Left cardiac atrium (tissue), 4 donors: ENCODE measurements at places on chromosomes 13 and 19.

GRCh38 chr13:75507027-75508001, 25.3 kb upstream of the TBC1D4 start:
- DNase-seq: no peak

DNA sequence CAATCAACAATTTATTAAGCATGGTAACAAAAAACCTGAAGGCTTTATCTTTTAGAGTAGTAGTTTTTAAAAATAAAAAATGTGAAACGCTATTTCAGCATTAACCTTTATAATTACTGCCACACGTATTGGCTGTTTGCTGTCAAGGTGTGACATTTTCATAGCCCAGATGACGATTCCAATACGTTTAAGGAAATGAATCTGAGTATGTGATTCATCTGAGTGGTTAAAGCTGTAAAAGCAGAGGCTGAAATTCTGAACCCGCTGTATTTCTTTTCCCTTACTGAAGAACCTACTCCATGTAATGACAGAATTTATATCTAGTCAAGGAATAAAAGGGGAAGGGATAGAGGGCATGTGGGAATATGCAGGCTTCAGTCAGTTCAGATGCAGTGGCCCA, 166.0 kb downstream of the LMO7 start:
- no peak for DNase-seq

DNA sequence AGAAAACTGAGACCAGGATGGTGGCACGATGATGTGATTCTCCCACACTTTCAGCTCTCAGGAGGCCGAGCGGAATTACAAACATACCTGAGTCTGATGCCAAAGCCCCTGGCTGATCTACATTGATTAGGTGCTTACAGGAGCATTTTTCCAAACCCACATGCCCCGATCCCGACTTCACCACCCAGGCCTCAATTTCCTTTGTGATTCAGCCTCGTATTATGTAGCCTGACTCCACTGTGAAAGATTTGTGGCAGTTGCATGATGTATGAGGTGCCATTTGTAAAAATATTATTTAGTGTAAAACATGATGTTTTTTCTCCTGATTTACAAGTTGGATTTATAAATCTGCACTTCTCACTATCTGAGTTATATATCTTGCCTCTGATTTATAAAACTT, 118.0 kb downstream of the TSHZ3 start:
- no peak for DNase-seq

GRCh38 chr13:79543883-79544282, 62.9 kb downstream of the NDFIP2 start:
- DNase-seq: no peak

DNA sequence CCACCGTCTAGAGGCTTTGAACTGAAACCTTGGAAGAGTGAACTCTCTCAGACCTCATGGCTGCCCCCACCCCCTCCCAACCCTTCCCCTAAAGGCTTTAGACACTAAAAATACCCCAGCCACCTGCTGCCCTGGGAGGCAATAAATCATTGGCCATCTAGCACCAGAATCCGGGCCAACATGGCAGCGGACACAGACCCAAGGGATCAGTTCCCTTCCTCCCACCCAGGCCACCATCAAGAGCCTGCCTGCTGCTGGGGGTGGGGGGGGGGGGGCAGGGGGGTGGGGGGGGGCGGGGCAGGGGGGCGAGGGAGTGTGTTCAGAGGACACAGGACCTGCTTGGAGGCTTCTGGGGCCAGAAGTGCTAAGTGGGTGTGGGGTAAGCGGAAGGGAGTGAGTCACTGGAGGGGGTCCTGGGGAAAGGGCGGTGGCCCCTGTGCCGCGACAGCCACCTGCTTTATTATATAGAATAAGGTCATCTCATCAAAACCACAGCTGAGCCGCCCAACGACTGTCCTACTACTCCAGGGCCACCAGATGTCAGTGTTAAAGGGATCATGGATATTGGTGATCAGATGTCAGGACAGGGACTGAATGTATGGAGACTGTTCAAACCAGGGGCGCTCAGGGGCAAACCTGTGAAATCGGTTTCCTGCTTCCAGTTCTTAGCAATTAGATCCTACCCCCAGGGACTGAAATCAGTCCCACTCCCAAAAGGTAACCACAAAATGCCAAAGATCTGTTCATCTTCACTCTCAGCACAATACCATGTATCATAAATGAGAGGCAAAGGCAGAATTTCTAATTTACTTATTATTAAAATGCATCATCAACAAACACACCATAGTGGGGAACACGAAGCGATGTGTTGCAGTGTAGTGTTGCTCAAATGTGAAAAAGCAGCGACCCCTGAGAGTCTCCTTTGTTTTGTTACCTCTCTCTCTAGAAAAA, 24.3 kb downstream of the ARL11 start:
- no peak for DNase-seq

GRCh38 chr13:39859898-39860297, 204.4 kb downstream of the COG6 start:
- no peak for DNase-seq

GRCh38 chr19:54160854-54161253, 1.3 kb upstream of the LENG1 start:
- DNase-seq: no peak

DNA sequence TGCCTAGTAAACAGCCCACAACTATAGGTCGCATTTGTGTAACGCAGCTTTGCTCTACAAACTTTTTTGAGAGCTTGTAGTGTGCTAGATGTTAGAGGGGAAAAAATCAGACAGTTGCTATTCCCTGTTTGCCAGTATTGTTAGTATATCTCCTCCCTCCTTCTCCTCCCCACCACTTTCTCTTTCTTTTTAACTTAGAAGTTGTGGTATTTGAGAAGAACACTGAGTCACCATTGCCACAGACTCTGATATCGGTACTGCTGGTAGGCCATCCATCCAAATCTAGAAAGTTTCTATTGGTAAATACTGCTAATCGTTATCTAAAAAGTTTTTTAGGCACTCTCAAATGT, 666 bp downstream of the POMP start:
- no peak for DNase-seq

- peak; percentile 90 for DNase-seq
These were observed 15.8 kb downstream of the ARRDC2 start for GRCh38 chr19:18023622-18024251.

DNA sequence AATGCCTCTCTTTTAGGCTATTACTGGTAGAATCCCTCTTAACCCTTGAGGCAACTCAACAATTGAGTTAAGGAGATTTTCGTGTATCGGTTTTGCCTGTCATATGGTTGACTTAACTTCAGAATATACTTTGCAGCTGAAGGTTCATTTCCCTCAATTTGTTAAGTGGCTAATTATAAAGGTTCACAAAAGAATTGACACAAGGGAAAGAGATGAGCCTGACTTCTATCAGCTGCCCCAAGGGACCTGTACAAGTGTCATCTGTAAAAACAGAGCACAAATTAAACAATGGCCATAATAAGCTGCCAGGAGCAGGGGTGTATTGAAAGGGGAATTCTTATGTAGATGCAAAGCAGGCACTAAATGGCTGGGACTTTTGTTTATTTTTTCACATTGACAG, 334.8 kb upstream of the OBI1 start:
- DNase-seq: no peak

- DNase-seq: no peak
These were observed 38.9 kb downstream of the ALOX5AP start for GRCh38 chr13:30774214-30774730.

DNA sequence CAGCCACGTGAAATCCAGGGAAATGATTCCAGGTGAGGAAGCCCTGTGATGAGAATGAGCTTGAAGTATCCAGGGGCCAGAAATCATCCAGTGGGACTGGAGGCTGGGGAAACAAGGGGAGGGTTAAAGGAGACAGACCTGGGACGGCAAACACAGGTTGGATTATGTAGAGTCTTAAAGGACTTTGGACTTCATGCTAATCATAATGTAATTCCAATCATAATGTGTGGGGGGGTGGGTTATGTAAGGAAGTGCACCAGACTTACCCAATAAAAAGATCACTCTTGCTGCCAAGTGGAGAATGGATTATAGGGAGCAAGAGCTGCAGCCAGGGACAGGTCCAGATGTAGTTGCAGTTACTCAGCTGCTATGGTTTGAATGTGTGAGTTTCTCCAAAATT, 16.1 kb upstream of the CYSLTR2 start:
- DNase-seq: no peak

- DNase-seq: no peak
These were observed 861.1 kb downstream of the DACH1 start for GRCh38 chr13:71005919-71006318.

- DNase-seq: no peak
These were observed 8.0 kb downstream of the CYP4F22 start for GRCh38 chr19:15516363-15516762.

DNA sequence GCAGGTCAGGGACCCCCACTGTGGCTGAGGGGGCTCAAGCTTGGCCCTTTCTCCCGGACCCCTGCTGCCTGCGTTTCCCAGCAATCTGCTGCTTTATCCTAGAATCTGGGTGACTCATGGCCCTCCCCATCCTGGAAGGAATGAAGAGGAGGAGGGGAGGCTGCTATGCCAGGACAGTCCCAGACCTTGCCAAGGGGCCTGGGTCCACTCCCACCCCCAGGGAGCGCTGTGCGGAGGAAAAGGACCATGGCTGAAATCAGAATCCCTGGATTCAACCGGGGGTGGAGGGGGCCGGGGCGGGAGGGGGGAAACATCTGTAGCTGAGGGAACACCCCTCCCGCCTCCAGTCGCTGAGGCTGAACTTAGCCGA, 20.5 kb downstream of the ZNF114 start:
- DNase-seq: peak; percentile 48

- DNase-seq: no peak
These were observed 10.7 kb upstream of the KATNAL1 start for GRCh38 chr13:30318026-30318425.

DNA sequence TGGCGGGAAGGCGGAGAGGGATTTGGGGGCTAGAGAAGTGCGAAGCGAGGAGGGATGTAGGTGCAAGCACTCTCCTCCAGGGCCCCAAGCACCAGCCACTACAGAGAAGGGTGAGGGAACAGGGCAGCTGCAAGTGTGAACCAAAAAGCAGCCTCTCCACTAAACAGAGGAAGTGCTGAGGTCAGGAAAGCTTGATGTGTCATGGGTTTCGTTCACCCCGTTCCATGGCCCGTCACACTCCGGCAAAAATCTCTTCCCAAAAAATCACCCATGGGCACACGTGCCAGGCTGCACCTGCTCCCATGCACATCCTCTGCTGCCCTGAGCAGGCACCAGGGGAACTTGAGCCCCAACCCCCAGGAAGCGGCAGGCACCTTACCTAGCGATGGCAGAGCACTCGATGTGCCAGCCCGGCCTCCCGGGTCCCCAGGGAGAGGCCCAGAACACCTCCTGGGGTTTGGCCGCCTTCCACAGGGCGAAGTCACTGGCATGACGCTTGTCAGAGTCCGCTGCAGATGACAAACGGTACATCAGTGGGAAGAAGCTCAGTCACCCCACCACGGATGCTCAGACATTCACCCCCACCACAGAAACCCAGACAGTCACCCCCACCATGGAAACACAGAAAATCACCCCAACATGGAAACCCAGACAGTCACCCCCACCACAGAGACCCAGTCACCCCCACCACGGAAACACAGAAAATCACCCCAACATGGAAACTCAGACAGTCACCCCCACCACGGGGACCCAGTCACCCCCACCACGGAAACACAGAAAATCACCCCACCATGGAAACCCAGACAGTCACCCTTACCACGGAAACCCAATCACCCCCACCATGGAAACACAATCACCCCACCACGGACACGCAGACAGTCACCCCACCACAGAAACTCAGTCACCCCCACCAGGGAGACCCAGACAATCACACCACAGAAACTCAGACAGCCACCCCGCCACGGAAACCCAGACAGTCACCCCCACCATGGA, 29.0 kb downstream of the CARS2 start:
- DNase-seq: no peak

- no peak for DNase-seq
These were observed 105.4 kb upstream of the MBNL2 start for GRCh38 chr13:97116754-97117153.

GRCh38 chr19:16030964-16031871, 45.1 kb upstream of the TPM4 start:
- DNase-seq: peak; percentile 10

GRCh38 chr13:86684402-86684801, 885.2 kb upstream of the SLITRK6 start:
- DNase-seq: no peak

GRCh38 chr19:30132343-30133075, 190.5 kb downstream of the URI1 start:
- DNase-seq: no peak

DNA sequence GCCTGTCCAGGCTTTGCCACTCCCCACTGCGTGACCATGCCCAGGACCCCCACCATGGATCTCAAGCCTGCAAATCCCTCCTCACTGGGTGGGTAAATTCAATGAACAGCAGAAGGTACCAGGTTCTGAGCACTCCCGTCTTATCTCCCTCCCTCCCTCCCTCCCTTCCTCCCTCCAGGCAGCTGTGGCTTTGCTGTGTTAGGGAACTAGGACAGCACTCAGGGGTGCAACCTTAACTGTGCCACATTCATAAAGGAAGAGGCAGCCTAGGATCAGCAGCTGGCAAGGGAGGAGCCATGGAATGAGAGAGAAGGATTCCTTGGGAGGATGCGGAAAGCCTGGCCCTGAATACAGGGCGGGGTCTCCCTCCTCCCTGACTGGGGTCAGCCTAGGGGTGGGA, 5.6 kb downstream of the CEACAM4 start:
- no peak for DNase-seq

DNA sequence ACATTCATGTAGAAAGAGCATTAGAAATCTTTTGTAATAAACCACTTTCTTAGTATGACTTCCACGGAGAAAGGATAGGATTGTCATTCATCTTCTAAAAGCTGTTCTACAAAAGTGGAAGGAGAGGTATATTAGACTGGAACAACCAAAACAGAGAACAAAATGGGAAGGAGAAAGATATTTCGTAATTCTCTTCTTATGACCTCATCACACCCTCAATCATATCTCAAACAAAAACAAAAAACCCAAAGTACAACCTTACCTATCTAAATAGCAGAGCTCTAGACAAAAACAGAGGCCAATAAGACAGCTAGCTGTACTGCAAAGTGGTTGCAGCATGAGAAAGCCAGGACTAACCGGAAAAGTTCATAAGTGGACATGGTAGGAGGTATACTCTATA, 46.3 kb downstream of the DACH1 start:
- DNase-seq: no peak

- no peak for DNase-seq
These were observed 4.3 kb upstream of the JUNB start for GRCh38 chr19:12786952-12787351.

DNA sequence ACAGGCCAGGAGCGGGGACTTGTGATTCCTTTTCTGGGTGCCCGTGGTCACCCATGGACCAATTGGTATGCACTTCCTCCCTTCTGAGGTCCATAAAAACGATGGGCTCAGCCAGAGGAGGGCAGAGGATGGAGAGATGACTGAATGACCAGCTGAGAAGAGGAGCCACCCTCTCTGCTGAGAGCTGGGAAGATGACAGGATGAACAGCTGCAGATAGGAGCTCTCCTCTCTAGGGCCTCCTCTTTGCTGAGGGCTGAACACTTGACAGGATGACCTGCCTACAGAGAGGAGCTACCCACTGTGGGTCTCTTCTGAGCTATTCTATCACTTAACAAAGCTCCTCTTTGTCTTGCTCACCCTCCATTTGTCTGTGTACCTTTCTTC, 4.1 kb downstream of the IGFL4 start:
- DNase-seq: no peak

- no peak for DNase-seq
These were observed 201.5 kb upstream of the CSNK1A1L start for GRCh38 chr13:37306778-37307544.

GRCh38 chr13:99308471-99309087, 1.4 kb upstream of the GPR183 start:
- no peak for DNase-seq

- DNase-seq: no peak
These were observed 3.9 kb upstream of the FPR1 start for GRCh38 chr19:51755571-51755970.
